ENCODE measurements at places on chromosomes 3 and 15.

DNA sequence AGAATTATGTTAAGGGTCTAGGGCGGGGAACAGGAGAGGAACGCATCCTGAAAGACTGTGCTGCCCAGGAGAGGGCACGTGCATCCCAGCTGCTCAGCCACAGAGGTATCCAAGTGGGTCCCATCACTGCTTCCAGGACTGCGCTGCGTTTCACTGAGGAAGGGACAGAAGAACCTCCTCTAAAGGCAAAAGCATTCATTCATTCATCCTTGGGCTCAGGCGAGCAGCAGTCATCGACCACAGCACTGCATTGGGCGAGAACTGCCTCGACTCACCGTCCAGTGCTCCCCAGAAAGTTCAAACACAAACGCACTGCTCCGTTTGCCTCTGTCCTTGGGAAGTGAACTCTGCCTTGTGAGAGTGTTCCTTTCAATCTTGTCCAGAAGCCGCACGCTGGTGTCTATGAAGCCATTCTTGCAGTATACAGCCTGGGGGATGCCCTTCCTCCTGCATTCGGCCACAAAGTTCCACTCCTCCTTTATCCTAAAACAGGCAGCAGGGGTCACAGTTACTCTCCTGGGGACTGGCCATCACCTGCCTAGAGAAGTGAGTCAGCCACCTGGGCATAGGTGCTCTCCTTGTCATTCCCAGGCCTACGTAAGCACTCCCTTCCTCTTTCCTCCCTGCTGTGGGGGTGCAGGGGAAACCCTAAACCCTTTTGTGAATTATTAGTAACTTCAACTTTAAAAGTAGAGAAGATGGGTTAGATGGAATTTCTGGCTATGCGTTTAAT is 21.2 kb downstream of the LRRC2 start:
- no peak for DNase-seq

GRCh38 chr3:66625505-66626216 is 124.8 kb upstream of the LRIG1 start:
- no peak for DNase-seq

DNA sequence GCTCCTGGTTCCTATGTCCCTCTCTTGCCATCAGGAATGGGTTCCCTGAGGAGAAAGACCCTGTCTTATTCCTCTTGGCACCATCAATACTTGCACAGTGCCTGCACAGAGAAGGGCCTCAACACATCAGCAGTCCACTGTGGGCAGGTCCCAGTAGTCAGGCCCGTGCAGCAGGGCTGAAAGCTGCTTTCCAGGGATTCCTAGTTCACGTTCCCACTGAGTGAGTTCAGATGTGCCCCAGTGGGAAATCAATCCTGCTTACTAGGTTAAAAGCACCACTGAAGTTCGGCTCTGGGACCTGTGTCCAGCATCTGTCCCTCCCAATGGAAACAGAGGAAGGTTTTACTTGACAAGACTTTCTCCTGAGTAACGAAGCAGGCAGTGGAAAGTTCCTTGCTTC is 15.7 kb downstream of the RAB43 start:
- DNase-seq, result no peak

DNA sequence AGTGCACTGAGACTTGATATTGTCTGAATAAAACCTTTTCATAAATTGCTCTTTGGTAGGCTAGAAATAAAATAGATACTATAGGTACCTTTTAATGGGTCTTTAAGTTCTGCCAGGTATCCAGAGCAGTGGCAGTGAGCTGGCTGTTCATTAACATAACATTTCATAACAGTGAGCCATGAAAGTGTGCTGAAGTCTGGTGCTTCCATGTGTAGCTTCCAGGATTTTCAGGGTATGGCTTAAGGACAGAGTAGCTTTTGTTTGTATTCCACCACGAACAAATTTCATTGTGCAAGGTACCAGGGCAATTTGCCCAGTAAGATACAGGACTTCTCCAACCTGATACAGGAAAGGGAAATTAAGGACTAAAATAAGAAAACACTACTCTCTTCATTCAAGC is 124.7 kb upstream of the NANOGP8 start:
- no peak for DNase-seq

GRCh38 chr3:68173012-68173634 is 518.7 kb upstream of the SUCLG2 start:
- DNase-seq, result no peak

DNA sequence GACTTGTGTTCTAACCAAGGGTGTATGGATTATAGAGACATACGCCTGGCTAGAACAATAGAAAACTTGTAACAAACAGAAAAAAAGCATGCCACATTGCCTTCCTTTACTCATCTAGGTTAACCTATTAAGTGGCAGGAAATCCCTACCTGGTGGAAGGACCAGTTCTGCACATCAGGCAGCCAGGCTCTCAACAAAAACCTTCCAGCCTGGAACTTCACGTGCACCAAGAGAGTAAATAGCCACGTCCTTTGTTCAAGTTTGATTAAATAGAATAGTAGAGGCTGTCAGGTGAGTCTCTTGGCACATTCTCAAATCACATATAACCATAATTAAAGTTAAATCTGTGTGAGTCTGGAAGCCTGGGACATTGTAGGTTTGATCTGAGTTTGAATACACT is 85.0 kb upstream of the DPH6 start:
- no peak for DNase-seq

- DNase-seq, result no peak
Observed at GRCh38 chr3:117131259-117131658, 421.7 kb downstream of the TUSC7 start.

- no peak for DNase-seq
Observed at GRCh38 chr15:62104401-62104800, 37.6 kb downstream of the C2CD4A start.

DNA sequence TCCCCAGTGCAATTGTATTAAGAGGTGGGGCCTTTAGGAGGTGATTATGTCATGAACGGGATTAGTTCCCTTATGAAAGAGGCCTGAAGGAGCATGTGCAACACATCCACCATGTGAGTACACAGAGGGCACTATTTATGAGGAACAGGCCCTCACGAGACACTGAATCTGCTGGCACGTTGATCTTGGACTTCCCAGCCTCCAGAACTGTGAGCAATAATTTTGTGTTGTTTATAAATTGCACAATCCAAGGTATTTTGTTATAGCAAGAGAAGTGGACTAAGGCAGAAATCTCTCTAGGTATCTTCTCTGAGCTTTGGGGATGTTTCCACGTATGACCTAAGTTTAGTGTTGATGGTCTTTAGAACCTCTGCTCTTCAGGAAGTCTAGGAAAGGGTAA is 149.3 kb upstream of the CBLB start:
- no peak for DNase-seq

- no peak for DNase-seq
Observed at GRCh38 chr3:5929027-5929426, 741.5 kb downstream of the EDEM1 start.

DNA sequence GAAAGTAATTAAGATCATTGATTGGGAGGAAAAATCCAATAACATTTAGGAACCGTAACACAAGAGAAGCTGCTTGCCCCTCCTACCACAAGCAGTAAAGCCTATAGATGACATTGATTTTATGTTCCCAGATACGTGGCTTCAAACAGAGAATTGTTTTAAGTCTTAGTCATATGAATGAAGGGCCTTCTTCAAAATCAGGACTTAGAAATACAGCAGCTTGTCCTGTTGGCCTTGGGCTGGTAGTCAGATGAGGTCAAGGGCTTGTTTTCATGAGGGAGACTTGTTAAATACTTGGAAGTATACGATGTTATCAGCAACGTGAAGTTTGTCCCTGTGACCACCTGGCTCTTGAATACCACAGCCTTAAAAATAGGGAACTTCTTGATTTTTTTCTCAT is 114.4 kb downstream of the VGLL4 start:
- DNase-seq, result no peak

- no peak for DNase-seq
Observed at GRCh38 chr3:46271209-46271745, 29.0 kb downstream of the CCR3 start.

- DNase-seq, result no peak
Observed at GRCh38 chr3:186644683-186645082, 4.5 kb downstream of the FETUB start.

GRCh38 chr3:57983734-57984518 is 24.3 kb upstream of the FLNB start:
- DNase-seq, result no peak

DNA sequence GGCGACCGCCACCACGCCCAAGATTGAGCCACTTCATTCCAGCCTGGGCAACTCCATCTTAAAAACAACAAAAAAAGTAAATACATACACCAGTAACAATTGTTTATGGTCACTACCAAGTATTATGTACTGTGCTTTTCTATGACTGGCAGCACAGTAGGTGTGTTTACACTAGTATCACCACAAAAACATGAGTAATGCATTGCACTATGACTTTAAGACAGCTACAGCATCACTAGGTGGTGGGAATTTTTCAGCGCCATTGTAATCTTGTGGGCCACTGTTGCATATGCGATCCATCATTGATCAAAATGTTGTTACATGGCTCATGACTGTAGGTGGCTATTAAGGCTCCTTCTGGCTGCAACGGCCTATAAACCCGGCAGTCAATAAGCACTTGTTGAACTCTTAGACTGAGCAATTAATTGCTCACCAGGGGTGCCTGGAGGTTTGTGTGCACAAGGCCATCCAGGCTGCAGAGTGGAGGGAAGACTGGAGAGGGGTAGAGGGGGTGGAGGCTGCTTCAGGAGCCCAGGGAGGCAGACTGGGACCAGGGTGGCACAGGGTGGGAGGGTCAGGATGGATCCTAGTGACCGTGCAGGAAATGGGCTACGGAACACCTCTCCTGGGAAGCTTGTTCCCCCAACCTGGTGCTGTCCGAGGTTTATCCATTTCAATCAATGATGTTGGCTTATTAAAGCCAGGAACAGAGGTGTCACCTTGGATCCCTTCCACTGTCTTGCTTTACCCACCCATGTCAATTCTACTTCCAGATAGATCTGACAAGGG is 17.9 kb upstream of the COPG1 start:
- no peak for DNase-seq

DNA sequence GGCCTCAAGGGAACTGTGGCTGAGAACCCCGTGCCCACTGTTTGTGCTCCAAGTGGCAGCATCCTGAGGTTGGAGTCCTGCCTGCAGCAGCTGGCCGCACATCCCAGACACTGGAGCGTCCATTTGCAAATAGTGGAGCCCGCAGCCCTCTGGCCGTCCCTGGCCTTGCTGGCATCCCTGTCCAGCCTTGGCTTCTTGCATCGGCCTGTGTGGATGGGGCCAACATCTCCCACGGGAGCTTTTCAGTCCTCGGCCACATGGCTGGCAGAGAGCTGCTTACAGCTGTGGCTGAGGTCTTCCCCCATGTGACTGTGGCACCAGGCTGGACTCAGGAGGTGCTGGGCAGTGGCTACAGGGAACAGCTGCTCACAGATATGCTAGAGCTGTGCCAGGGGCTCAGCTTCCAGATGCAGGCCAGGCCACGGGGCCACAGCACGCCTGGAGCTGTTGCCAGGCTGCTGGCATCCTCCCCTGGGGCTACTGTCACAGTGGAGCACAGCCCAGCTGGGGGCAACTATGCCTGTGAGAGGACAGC is 71.2 kb downstream of the FAM43A start:
- no peak for DNase-seq

GRCh38 chr3:46966811-46967210 is 9.7 kb downstream of the CCDC12 start:
- DNase-seq, result no peak

- no peak for DNase-seq
Observed at GRCh38 chr3:130950641-130951040, 56.8 kb downstream of the ATP2C1 start.

GRCh38 chr15:57662802-57663201 is 43.7 kb upstream of the POLR2M start:
- DNase-seq, result no peak

- no peak for DNase-seq
Observed at GRCh38 chr3:63975723-63976122, 47.6 kb downstream of the PSMD6 start.

DNA sequence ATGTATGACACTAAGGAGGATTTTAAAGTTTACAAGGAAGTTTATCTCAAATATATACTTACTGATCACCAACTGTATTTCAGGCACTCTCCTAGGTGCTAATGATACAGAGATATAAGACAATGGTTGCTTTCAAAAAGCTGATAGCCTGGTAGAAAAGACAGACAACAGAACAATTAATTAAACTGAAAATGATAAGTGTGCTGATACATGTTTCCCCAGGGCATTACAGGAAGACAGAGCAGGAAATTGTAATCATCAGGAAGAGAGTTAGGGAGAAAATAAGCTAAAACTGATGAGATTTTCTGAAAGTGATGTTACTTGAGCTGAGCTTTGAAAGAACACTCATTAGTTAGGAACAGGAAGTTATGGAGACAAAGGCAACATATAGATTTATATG is 229.7 kb downstream of the RSRC1 start:
- no peak for DNase-seq

- no peak for DNase-seq
Observed at GRCh38 chr3:121566773-121567172, 976 bp upstream of the ARGFX start.

- no peak for DNase-seq
Observed at GRCh38 chr3:126132751-126133511, 47.5 kb downstream of the ALDH1L1 start.

DNA sequence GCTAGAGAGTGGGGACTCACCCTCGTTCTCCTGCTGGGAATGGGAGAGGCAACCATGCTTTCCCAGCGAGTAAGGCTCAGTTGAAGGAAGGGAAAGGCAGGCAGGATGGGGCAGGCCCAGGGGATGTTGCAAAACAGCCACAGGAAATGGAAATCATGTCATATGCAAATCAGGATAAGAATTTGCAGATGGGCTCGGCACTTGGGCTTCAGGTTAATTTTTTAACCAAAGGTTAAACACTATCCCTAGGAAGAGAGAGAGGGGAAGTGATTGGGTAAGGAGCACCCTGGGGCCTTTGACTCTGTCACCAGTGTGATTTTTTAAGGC is 14.6 kb upstream of the PLA2G4E start:
- DNase-seq, result no peak

DNA sequence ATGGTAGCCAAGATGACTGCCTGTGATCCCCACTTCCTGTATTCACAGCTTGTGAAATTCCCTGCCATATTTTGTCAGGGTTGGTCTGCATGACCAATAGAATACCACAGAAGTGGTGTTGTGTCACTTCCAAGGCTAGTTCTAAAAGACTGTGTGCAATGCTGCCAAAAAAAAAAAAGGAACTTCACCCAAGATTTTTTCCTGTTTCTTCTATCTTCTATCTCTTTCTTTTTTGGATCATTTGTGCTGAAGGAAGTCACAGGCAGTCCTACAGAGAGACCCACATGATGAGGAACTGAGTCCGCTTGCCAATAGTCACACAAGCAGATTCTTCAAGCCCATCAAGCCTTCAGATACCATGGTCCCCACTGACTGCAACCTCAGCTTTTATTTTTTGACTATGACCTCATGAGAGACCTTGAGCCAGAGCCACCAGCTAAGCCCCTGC is 18.1 kb upstream of the RAF1 start:
- DNase-seq, result no peak

GRCh38 chr15:76756381-76756780 is 148.8 kb downstream of the SCAPER start:
- DNase-seq, result no peak

Measured in D721Med (cell line).